ENCODE measurements at places on chromosomes 6 and 20.

- DNase-seq, result peak; percentile 28
Observed at GRCh38 chr6:17907406-17908229, 79.8 kb downstream of the KIF13A start.

- no peak for DNase-seq
Observed at GRCh38 chr20:3459881-3460307, 10.9 kb upstream of the ATRN start.

- DNase-seq, result peak; percentile 17
Observed at GRCh38 chr20:37615340-37616109, 78.3 kb upstream of the CTNNBL1 start.

DNA sequence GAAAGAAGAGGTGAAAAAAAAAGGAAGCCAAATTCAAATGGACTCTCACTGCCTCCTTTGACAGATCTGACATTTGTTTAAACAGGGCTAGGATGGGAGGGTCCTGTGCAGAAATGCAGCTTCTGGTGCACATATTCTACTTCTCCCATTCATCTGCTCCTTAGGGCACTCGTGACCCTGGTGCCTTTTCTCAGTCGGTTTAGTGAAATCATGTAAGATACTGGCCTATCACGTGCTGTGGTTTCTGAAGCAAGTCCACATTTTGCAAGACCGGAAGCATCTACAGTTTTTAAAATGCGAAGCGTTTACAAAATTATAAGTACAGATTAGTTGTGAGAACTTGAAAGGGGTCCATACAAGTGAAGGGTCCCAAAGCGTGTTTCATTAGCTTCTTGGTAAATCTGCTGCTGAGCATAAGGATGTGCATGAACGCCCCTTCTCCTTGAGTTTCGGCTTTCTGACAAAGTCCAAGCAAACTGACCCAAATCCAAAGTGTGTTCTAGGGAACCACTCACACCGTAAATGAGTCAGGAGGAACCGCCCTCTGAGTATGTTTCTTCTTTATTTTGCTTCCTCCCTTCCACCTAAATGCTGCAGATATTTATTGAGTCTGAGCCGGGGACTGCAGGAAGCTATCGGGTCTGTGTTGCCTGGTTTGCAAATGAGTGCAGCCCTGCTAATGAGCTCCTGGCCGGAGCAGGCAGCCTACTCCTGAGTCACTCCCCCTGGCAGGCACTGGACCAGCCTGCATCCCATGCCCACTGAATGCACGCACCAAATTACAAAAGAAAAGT is 323.8 kb upstream of the JARID2 start:
- no peak for DNase-seq

- DNase-seq, result no peak
Observed at GRCh38 chr6:25454136-25454535, 175.0 kb downstream of the CARMIL1 start.
